Fibroblast of the aortic adventitia (primary cell): ENCODE measurements at places on chromosomes 13 and 19. TPM values are rescaled to one million over a fixed set of nuclear protein-coding genes. Genes with fewer than 3 reads are reported as not detected.

Gene FFAR2
- not detected in 2 replicates for total RNA-seq

Gene CEACAM8
- not detected in 2 replicates for total RNA-seq

Gene TEX29
- total RNA-seq, result not detected in 2 replicates

Gene SPRED3
- total RNA-seq, result 0.41 and 9.7 TPM in 2 replicates

Gene CUL4A
- total RNA-seq, result 58.1 and 114 TPM in 2 replicates

Gene SLC6A16
- total RNA-seq, result 0.09 TPM in 1 of 2 replicates, not detected in the other

Gene VAV1
- total RNA-seq, result not detected in 2 replicates

Gene ZNF418
- 3.6 and 13.6 TPM in 2 replicates for total RNA-seq

Gene FXYD1
- total RNA-seq, result 2.5 and 6.5 TPM in 2 replicates

Gene PLVAP
- total RNA-seq, result 0.09 TPM in 1 of 2 replicates, not detected in the other

Gene KCNRG
- total RNA-seq, result 1.4 and 2.9 TPM in 2 replicates

Gene NCCRP1
- total RNA-seq, result not detected in 2 replicates

Gene TNFSF11
- 0.33 and 5.2 TPM in 2 replicates for total RNA-seq

Gene ZNF560
- 0.09 and 0.16 TPM in 2 replicates for total RNA-seq

Gene C19orf67
- total RNA-seq, result 0.27 TPM in 1 of 2 replicates, not detected in the other

Gene FAM216B
- 0.25 TPM in 1 of 2 replicates, not detected in the other for total RNA-seq

Gene ZNF442
- total RNA-seq, result 0.90 and 0.98 TPM in 2 replicates

Gene TPRX1
- not detected in 2 replicates for total RNA-seq

Gene GTF2F2
- total RNA-seq, result 16.6 and 19.0 TPM in 2 replicates

Gene MISP
- 0.09 TPM in 1 of 2 replicates, not detected in the other for total RNA-seq

Gene CEACAM4
- not detected in 2 replicates for total RNA-seq

Gene DLL3
- 0.09 TPM in 1 of 2 replicates, not detected in the other for total RNA-seq

Gene SELENOV
- not detected in 2 replicates for total RNA-seq
